Stimulated activated CD4-positive, alpha-beta T cell treated with anti-CD3 and anti-CD28 coated beads, Interleukin-1b, Interleukin-23, amount 100 ng/mL, for 48 hours (primary cell): ENCODE measurements at places on chromosomes 2 and 18.

GRCh38 chr18:3511980-3512379 lies 62.0 kb downstream of the TGIF1 start:
- no peak for DNase-seq

DNA sequence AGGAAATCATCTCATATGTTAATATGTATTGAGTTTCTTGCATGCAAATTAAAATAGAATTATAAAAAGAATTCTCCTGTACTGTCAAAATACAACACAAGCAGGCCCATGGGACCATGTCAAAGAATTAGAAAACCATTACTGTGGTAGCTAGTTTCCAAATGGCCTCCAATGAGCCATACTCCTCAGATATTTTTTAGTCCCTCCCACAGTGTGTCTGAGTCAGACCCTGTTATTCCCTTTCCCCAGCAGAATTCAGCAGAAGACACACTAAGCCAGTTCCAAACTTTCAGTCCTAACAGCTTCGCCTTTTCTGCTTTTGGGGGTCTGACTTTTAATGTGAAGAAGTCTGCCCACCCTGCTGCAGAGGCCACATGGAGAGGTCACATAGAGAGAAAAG lies 86.7 kb downstream of the FIGN start:
- no peak for DNase-seq

- no peak for DNase-seq
These were observed 20.6 kb upstream of the SPTBN1 start for GRCh38 chr2:54435325-54436226.

DNA sequence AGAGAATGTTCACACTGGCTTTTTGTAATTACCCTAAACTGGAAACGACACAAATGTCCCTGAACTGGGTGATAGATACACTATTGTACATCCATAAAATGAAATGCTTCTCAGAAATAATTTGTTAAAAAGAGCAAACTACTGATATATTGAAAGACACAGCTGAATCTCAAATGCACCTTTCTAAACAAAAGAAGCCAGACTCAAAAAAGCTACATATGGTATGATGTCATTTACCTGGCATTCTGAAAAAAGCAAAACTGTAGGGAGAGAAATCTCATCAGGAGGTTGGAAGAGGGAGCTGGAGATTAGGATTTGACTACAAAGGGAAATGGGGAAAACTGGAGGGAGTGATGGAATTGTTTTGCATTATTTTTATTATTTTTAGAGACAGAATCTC lies 12.0 kb downstream of the SLC38A11 start:
- no peak for DNase-seq

GRCh38 chr2:139721411-139721995 lies 941.3 kb upstream of the NXPH2 start:
- no peak for DNase-seq

DNA sequence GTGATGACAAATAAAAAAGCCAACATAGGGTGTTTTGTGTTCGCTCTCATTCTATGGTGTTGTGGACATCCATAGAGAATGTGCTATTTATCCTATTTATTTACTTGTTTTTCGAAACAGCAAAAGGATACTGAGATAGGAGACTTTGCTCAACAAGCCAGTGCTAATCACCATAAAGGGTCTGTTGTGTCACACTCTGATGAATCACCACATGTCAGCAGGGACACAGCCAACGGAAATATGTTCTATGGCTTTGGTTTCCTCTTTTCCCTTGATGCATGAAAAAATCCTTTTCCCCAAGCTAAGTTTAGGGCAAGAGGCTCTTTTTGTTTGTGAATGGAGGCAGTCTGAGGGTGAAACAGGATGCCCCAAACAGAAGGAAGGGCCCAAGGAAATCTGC lies 154.3 kb downstream of the RNF152 start:
- no peak for DNase-seq

DNA sequence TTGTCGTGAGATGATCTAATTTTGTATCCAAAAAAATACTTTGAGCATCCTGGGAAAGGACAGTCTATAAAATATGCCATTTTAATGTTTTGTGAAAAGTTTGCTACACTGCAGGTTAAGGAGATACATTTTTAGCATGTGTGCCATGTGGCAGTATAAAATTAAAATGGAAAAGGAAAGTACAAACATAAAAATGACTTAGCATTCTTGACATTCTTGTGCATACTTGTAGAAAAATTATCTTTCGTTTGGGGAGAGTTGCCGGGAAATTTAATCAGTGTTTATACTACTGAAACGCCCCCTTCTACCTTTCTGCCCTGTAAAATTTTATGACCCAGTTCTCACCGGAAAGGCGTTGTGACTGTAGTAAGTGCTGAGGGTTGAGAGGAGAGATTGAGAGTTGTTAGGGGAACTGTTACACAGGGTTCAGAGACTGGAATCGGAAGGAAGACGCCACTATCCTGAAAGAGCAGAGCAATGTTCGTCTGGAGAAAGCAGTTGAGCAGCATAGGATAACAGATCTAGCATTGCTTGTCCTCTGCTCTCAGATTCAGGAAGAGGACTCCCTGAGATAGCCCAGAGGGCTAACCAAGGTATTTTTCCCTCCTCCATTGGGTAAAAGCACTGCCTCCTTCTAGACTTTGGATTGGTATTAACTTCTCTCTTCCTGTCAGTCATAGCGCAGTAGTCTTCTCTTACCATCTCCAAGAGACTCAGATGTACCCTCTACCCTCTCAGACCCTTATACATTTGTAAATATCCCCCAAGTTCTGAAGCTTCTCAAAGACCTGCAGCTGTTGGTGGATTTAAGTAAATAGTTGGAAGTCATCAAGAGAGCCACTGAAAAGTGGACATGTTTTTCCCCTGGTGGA lies 2.7 kb downstream of the CDH20 start:
- DNase-seq: no peak

DNA sequence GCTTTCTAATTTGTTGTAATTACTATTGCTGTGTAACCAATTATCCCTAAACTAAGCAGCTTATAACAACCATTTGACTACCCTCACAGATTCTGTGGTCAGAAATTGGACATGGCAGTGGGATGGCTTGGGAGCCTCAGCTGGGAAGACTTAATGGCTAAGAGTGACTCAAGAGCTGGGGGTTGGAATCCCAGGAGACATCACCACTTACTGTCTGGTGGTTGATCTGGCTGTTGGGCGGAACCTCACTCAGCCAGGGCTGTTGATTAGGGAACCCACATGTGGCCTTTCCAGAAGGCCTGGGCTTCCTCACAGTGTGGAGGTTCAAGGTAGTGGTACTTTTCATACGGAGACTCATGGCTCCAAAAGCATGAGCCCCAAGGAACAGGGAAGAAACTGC lies 49.8 kb downstream of the E2F6 start:
- no peak for DNase-seq

- DNase-seq: no peak
These were observed 150.6 kb downstream of the PRPF40A start for GRCh38 chr2:152566728-152567069.

DNA sequence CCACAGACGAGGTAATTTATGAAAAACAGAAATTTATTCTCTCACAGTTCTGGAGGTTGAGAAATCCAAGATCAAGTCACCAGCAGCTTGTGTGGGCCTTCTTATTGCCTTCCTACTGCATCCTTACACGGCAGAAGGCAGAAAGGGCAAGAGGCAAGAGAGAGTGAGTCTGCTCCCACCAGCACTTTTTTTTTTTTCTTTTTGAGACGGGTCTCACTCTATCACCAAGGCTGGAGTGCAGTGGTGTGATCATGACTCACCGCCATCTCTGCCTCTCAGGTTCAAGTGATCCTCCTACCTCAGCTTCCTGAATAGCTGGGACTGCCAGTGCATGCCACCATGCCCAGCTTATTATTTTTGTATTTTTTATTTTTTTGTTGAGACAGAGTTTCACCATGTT lies 78.5 kb upstream of the HK2 start:
- no peak for DNase-seq

DNA sequence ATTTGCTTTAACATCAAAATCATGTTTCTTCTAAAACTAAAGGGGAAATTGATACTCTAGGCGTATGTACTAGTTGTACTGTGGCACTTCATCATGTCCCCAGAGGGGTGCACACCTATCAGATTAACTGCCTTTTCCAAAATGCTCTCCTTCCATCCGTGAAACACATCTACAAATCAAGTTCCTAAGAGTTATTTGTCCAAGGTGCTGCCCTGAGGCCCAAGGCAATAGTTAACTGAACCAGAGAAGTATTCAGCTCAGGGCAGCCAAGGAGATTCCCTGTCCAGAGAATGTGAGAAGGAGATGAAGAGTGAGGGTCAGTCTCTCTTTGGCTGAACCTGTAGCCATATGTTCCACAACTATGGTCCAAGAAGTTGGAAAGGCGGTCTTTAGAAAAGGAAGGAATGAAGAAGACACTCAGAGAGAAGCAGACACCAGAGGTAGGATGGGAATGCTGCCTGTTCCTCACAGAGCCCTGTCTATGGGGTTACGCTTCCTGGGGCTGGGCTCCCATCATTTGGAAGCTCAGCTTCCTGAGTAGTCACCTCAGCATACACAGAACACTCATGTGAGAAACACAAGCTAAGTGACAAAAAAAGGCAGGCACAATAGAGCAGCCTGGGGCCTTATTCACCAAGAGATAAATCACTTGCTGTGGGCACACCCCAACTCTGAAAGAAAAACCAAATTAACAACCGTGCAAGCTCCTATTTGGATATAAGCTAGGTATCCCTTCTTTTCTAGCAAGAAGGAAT lies 55.6 kb downstream of the ANKRD44 start:
- no peak for DNase-seq
